ENCODE measurements at places on chromosomes 16 and 17.

GRCh38 chr17:55090079-55090492, 121.5 kb downstream of the STXBP4 start:
- no peak for DNase-seq

DNA sequence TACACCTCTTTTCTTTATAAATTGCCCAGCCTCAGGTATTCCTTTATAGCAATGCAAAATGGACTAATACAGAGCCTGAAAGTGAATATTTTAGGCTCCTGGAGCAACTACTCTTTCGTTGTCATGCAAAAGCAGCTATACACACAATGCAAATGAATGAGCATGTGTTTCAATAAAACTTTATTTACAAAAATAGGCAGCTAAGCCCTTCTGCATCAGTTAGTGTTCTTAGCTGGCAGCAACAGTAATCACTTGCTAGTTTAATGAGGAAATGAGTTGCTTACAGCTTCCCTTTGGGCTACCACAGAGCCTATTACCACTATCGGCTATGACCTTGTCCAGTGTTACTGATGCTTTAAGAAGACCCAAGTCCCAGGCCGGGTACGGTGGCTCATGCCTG, 402.9 kb downstream of the XYLT1 start:
- no peak for DNase-seq

- no peak for DNase-seq
Measured at GRCh38 chr17:66714046-66715023, 120.6 kb upstream of the CACNG5 start.

- no peak for DNase-seq
Measured at GRCh38 chr16:53672461-53672860, 31.2 kb downstream of the RPGRIP1L start.

DNA sequence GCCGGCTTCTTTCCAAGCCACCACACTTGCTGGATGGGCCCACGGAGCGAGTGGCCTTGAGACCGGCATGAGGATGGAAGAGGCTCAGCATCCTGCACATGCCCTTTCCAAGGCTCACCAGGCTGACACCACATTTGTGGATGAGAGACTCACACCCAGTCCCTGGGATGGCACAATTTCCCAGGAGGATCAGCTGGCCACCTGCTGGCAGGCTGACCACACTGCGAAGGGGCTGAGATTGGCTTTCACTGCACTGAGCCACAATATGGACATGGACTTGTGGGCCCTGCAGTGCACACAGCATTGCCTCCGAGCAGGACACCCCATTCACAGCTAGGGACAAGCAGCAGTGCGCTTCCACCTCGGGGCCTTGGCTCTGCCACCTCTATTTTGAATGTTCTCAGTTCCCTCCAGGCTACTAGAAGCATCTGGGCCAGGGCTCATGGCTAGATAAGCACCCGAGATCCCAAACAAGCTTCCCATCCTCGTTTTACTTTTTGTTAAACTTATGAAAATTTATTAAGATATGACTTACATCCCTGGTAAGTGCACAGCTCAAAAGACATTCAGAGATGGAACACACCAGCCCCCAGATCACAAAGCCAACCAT, 25.3 kb upstream of the KSR1 start:
- DNase-seq = peak; percentile 56

- DNase-seq = no peak
Measured at GRCh38 chr16:8812162-8812843, 14.7 kb downstream of the PMM2 start.

GRCh38 chr17:29665481-29665810, 42.7 kb upstream of the CORO6 start:
- DNase-seq = no peak

DNA sequence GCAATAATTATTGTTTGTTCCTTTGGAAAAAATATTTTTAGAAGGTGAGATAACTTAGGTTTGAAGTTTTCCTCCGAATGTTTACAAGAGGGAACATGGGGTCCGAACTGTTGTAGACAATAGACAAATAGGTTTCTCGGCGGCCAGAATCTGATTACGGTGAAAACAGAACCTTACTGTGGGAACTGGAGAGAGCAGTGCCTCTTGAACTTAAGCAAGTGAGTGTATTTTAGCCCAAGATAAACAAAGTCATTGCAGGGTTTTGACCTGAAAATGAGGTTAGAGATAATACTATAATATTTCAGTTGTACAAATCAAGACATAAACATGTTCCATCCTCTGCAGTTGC, 134.7 kb downstream of the ABCA8 start:
- DNase-seq = no peak
